ENCODE measurements at places on chromosomes 5 and 9.

GRCh38 chr9:70534471-70534870, 120.0 kb upstream of the KLF9 start:
- DNase-seq, result no peak

DNA sequence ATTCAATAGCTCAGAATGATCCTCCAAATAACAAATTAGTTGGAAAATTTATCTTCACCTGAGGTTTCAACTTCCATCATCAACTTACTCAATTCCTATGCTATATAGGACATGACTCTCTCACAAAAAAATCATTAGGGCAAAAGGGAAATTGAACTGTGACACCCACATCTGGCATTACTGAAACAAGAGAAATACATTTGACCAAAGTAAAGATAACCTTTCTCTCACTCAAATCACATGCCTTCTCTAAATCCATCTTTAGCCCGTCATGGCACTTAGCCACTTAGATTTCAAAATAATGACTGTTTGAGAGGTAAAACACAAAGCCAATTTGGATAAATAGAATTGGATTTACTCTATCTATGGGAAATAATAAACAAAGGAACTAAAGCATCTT, 126.4 kb downstream of the ADAMTS6 start:
- no peak for DNase-seq

DNA sequence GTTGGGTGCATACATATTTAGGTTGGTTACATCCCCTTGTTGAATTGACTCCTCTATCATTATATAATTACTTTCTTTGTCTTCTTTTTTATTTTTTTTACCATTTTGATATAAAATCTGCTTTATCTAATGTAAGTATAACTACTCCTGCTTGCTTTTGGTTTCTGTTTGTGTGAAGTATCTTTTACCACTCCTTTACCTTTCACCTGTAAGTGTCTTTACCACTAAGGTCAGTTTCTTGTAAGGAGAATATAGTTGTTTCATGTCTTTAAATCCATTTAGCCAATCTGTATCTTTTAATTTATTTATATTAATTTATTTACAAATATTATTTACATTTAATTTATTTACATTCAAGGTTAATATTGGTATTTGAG, 33.0 kb downstream of the INSL4 start:
- no peak for DNase-seq

DNA sequence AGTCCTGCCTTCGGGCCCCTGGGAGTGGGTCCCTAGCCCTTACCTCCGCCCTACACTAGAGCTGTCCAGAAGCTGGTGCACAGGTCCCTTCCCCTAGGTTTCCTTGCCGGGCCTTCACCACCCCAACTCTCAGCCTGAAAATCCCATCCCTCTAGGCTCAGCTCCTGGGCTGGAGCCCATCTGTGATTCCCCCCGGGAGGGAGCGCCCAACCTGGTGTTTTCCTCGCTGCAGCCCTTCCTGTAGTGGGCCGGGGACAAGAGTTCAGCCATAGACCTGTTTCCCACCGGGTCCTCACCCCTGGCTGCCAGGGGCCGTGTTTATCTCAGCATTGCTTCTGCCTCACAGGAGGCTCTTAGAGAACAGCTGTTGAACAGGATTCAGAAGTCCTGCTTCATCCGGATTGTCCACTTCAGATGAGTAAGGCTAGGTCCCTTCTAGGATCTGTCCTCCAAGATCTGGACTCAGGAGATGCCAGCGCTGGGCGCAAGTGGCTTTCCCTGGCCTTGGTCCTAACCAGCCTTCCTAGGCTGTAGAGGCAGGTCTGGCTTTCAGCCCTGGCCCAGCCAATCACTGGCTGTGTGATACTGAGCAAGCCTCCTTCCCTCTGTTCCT, 965 bp downstream of the GLIPR2 start:
- DNase-seq, result no peak

DNA sequence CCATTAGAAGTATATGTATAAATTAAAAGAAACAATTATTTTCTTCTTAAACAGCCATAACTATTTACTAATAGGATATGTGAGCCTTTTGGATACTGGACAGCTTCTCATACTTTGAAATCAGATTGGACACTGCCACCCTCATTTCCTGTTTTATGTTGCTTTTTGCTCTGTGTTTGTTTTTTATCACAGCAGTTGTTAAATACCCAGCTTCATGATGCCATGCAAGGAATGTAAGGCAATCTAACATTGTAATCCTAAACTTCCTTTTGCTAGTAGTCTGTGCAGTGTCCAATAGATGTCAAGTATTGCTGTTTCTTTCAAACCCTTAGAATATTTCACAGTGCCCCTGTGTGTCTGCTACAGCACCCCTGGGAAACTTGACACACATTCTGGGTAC, 56.2 kb downstream of the CNTLN start:
- no peak for DNase-seq

GRCh38 chr5:178387061-178387855, 154.7 kb upstream of the PHYKPL start:
- no peak for DNase-seq

GRCh38 chr5:1546556-1546955, 22.8 kb upstream of the LPCAT1 start:
- no peak for DNase-seq

- DNase-seq, result no peak
Observed at GRCh38 chr9:12775679-12776512, 1.1 kb downstream of the LURAP1L start.

GRCh38 chr5:178418031-178418430, 172.2 kb downstream of the COL23A1 start:
- DNase-seq, result no peak
